Placental epithelial cell (primary cell): ENCODE measurements at places on chromosomes 6 and 20. TPM values are rescaled to one million over a fixed set of nuclear protein-coding genes. Genes with fewer than 3 reads are reported as not detected.

The PARD6B gene
- total RNA-seq, result 9.0 and 19.6 TPM in 2 replicates

The KCNQ2 gene
- not detected in 2 replicates for total RNA-seq

The VSX1 gene
- total RNA-seq, result not detected in 2 replicates

The HRH3 gene
- total RNA-seq, result not detected in 2 replicates

The KHDC1L gene
- not detected in 2 replicates for total RNA-seq

The SNX9 gene
- 14.1 and 15.7 TPM in 2 replicates for total RNA-seq

The TBX18 gene
- total RNA-seq, result 62.0 and 72.0 TPM in 2 replicates

The SRSF12 gene
- 0.43 and 1.2 TPM in 2 replicates for total RNA-seq

The SRXN1 gene
- total RNA-seq, result 13.7 and 31.0 TPM in 2 replicates

The RPL10A gene
- total RNA-seq, result 907 and 2,843 TPM in 2 replicates

The ZNF831 gene
- total RNA-seq, result not detected in 2 replicates

The CALHM6 gene
- 0.79 and 0.98 TPM in 2 replicates for total RNA-seq

The FAM184A gene
- total RNA-seq, result under 0.01 and 0.11 TPM in 2 replicates

The C6orf52 gene
- not detected in 2 replicates for total RNA-seq

The HTR1B gene
- 0.65 and 5.1 TPM in 2 replicates for total RNA-seq

The HSPA12B gene
- total RNA-seq, result under 0.01 and 0.22 TPM in 2 replicates

The BEND6 gene
- total RNA-seq, result 12.6 and 20.6 TPM in 2 replicates

The ARMH2 gene
- not detected in 2 replicates for total RNA-seq

The DEFB116 gene
- not detected in 2 replicates for total RNA-seq

The TRIM10 gene
- total RNA-seq, result not detected in 2 replicates

The SLC22A7 gene
- not detected in 2 replicates for total RNA-seq

The GSTA3 gene
- not detected in 2 replicates for total RNA-seq

The RSPH9 gene
- 0.43 and 2.4 TPM in 2 replicates for total RNA-seq

The CST5 gene
- not detected in 2 replicates for total RNA-seq

The ZNF337 gene
- 10.5 and 15.7 TPM in 2 replicates for total RNA-seq

The ZSCAN23 gene
- total RNA-seq, result 8.2 and 11.0 TPM in 2 replicates

The TREML1 gene
- not detected in 2 replicates for total RNA-seq

The BAG2 gene
- 3.0 and 3.1 TPM in 2 replicates for total RNA-seq

The PNISR gene
- 59.0 and 89.1 TPM in 2 replicates for total RNA-seq

The PLA2G7 gene
- total RNA-seq, result 7.2 and 7.5 TPM in 2 replicates

The BMP5 gene
- total RNA-seq, result not detected in 2 replicates

The SEMG1 gene
- not detected in 2 replicates for total RNA-seq

The FHL5 gene
- total RNA-seq, result not detected in 2 replicates

The MLIP gene
- not detected in 2 replicates for total RNA-seq

The GUCA1A gene
- total RNA-seq, result 2.2 and 8.2 TPM in 2 replicates

The DNAAF9 gene
- total RNA-seq, result 14.1 and 15.9 TPM in 2 replicates

The RAD21L1 gene
- total RNA-seq, result under 0.01 TPM in 1 of 2 replicates, not detected in the other

The VWA7 gene
- total RNA-seq, result 3.8 and 4.7 TPM in 2 replicates

The SLPI gene
- 0.79 TPM in 1 of 2 replicates, not detected in the other for total RNA-seq

The NMBR gene
- total RNA-seq, result 0.11 TPM in 1 of 2 replicates, not detected in the other

The RGS17 gene
- total RNA-seq, result under 0.01 TPM in 1 of 2 replicates, not detected in the other

The KIF25 gene
- total RNA-seq, result not detected in 2 replicates

The VARS1 gene
- 30.2 and 90.0 TPM in 2 replicates for total RNA-seq

The LY6G6F gene
- total RNA-seq, result not detected in 2 replicates

The EFCAB8 gene
- total RNA-seq, result not detected in 2 replicates

The FAM83B gene
- 58.9 and 74.4 TPM in 2 replicates for total RNA-seq
